ENCODE measurements at places on chromosomes 3 and 15.

- no peak for DNase-seq
Measured at GRCh38 chr15:29034593-29035335, 149.0 kb downstream of the APBA2 start.

- no peak for DNase-seq
Measured at GRCh38 chr15:91224755-91225380, 124.8 kb downstream of the SV2B start.

GRCh38 chr3:145798007-145798406 is 363.0 kb downstream of the PLOD2 start:
- no peak for DNase-seq

DNA sequence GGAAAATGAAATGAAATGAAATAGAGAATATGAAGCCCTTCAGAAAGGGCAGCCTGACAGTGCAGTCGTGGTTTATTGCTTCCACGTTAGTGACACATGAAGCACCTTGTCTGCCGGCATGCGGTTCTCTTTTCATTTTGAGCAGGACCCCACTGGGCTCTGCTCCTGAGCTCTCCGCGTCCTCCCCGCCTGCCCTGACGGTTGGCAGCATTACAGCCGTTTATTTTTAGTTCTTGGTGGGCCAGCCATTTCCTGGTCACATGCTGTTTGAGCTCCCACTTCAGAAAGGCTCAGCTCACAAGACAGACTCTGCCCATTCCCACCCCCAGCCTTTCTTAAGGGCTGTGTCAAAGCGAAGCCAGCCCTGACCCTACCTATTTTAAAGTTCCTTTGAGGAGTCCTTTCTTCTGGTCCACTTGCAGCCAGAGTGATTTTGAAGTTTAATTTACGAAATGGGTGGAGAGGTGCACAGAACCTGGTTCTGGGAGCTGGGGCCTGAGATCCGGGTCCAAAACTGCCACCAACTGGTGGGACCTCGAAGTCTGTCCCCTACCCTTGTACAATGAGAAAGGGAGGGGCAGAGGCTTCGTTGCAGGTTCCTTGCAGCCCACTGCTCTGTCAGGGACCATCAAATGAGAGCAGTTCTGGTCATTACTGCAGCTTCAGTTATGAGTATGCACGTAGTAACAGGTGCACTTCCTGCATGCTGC is 60.1 kb downstream of the MGLL start:
- no peak for DNase-seq

GRCh38 chr3:5052247-5052646 is 69.8 kb upstream of the ARL8B start:
- no peak for DNase-seq

GRCh38 chr3:61662861-61663260 is 101.5 kb downstream of the PTPRG start:
- no peak for DNase-seq

DNA sequence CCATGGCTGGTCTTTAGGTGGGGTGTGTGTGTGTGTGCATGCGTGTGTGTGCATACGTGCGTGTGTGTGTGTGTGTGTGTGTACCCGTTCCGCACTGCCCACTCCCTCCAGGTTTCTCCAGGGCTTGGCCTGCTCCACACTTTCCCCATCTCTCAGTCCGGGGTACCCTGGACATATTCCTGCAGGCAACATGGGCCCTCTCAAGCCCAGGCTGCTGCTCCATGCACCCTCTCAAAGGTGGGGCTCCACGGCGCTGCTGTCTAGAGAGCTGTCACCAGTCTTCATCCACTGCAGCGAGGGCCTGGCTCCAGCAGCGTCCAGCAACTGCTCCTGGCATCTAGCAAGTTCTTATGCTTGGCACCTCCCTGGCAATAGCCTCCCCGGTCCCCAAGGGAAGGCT is 86.1 kb downstream of the ATP10A start:
- no peak for DNase-seq
